ENCODE measurements at places on chromosomes 13 and 19.
A peak's percentile ranks its signal among the peaks of the same experiment; 100 is the strongest.

DNA sequence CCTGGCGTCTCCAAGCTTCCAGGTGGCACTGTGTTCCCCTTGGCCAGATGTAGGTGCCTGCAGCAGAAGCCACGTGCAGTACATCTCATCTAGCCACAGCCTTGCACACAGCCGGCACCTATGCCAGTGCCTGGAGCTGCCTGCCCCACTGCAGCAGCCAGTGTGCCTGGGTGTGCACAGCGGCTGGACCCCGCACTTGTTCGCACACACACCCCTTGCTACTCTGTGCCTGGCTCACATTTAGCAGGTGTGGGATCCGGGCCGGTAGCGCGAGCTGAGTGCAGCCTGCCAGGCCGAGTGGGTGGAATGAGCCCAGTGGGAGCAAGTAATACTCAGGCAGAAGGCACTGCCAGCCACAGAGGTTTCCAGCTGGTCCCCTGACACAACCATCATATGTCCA, 26.9 kb upstream of the RBM26 start:
- DNase-seq, result peak; percentile 52

DNA sequence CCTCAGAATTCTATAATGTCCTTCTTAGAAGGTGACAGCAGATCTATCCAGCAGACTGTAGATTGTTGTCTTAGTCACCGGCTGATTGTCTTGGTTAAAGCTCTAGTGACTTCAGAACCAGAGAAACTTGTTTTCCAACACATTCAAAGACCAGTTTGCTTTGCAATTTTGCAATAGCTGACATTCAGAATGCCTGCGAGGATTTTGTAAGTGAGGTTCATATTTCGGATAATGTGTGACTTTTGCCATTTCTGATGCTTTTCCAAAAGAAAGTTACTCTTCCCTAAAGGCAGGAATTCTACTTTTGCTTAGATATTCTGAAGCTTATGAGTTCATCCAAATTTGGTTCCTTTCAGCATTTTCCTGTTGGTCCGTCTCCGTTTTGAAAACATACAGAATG, 13.2 kb downstream of the SPINT2 start:
- DNase-seq, result no peak

DNA sequence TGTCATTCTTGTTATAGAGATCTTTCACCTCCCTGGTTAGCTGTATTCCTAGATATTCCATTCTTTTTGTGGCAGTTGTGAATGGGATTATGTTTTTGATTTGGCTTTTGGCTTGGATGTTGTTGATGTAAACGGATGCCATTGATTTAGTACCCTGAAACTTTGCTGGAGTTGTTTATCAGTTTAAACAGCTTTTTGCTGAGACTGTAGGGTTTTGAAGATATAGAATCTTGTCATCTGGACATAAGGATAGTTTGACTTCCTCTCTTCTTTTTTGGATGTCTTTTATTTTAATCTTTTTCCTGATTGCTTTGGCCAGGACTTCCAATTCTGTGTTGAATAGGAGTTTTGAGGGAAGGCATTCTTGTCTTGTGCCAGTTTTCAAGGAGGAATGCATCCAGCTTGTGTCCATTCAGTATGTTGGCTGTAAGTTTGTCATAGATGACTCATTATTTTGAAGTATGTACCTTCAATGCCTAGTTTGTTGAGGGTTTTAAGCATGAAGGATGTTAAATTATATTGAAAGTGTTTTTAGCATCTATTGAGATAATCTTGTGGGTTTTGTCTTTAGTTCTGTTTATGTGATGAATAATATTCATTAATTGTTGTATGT, 16.8 kb downstream of the ZNF431 start:
- DNase-seq, result no peak

GRCh38 chr13:57820924-57821323, 189.4 kb downstream of the PCDH17 start:
- no peak for DNase-seq

DNA sequence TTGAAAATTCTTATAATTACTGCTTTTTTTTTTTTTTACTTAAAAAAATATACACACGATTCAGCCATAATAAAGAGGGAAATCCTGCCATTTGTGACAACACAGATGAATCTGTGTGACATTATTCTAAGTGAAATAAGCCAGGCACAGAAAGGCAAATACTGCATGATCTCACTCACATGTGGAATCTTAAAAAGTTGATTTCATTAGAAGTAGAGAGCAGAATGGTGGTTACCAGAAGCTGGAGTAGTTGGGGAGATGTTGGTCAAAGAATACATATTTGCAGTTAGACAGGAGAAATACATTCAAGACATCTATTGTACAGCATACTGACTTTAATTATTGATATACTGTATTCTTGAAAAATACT, 116.2 kb downstream of the KLF12 start:
- DNase-seq, result no peak

DNA sequence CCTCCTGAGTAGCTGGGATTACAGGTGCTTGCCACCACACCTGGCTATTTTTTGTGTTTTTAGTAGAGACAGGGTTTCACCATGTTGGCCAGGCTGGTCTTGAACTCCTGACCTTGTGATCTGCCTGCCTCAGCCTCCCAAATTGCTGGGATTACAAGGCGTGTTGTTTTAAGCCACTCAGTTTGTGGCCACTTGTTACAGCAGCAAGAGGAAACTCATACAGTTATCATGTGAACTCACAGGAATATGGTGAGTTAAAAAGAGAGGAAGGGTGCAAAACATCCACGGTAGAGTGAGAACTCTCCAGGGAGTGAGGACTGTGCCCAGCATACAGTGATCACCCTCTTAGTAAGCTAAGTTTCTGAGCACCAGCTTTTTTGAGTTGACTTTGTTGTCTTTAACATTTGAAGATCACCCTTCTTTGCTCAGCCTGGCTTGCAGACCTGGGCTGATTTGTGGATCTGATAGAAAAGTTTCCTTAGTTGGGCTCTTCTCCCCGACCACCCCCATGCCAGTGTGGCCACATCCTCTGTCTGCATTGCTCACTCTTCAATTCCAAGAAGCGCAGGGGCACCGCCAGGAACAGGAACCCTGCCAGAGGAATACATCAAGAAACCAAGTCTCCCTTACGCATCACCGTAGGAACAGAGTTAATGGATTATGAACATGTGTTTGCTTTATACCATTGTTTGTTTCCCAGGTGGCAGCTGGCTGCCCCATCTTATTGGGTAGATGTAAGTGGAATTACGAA, 16.0 kb downstream of the ALOX5AP start:
- no peak for DNase-seq

DNA sequence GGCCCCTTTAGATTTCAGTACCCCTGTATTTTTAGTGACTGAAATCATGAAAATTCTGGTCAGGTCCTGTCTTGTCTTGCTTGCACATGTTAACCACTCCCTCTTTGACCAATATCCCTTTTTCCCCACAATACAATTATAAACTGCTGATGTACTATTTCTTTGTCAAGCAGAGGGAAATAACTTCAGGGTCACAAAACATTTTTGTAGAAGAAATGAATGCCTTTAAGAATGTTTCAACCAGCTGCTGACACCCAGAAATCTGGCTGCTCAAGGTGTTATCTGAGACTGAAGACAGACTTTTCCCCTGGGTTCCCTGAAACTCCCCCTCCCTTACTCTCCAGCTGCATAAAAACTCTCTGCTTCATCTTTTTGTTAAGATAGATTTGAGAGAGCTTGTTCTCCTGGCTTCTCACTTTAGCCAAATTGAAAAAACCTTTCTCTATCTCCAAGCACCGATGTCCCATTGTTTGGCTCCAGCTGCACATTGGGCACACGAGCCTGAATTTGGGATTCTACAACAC, 18.4 kb upstream of the ACOD1 start:
- no peak for DNase-seq

DNA sequence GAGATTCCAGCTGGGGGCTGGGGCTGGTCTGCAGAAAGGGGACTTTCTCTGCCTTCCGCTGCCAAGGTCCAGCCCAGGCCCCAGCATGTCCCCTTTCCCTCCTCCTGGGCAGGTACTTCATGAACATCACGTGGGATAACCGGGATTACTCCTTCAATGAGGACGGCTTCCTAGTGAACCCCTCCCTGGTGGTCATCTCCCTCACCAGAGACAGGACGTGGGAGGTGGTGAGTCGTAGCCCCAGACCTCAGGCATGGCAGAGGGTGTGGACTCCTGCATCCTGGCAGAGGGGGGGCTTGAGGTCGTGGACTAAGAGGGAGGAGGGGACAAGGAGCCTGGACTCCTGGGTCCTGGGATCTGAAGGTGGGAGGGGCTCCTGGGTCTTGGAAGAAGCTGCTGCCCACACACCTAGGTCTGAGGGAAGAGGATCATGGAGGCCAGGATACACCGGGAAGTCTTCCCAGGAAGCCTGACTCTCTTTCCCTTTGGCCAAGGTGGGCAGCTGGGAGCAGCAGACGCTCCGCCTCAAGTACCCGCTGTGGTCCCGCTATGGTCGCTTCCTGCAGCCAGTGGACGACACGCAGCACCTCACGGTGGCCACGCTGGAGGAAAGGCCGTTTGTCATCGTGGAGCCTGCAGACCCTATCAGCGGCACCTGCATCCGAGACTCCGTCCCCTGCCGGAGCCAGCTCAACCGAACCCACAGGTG, 20.6 kb downstream of the GRIN2D start:
- no peak for DNase-seq

DNA sequence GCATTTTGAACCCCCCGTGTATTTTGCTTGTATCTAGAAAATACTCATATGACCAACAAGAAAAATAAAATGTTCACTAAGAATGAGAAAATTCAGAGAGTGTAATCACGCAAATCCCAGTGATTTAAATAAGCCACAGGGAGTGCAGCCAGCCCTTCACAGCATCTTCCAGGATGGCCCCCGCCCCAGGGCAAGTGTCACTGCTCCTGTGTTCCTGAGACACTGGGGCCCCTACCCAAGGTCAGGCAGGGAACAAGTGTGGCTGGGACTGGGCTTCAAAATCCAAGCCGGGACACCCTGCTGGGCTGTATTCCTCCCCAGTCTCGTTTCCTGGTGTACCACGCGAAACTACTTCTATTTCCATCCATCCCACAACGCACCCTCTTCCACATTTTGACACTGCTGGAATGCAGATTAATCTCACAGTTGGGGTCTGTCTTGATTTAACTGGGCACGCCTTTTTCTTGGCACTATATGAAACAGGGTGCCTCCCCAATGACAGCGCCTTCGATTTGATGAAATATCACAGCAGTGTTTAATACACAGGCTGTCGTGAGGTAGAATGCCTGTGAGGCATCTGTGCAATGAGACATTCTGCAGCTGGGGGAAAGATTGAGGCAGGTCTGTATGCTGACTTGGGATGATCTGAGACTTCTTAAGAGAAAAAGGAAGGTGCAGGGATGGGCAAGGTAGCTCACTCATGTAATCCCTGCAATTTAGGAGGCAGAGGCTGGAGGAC, 18.3 kb upstream of the CCNP start:
- no peak for DNase-seq

- DNase-seq, result no peak
Measured at GRCh38 chr19:35310331-35310730, 18.4 kb downstream of the MAG start.

GRCh38 chr19:45667620-45668341, at the start of gene GIPR:
TSS of gene GIPR (plus strand) at chr19:45668221. CDS start at chr19:45669521, 1,300 bp downstream.
- no peak for DNase-seq

DNA sequence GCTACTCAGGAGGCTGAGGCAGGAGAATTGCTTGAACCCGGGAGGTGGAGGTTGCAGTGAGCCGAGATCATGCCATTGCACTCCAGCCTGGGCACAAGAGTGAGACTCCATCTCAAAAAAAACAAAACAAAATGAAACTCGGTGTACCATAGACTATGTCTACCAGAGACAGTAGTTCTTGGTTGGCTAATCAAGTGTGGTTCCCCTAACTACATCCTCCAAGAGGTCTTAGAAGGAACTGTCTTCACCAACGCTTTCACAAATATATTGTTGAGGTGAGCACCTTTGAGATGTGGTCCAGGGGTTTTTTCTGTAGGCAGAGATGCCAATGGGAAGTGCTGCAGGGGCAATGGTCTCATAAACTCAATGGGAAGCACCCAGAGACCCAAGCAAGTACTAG, 48.0 kb downstream of the RFC3 start:
- DNase-seq, result no peak

DNA sequence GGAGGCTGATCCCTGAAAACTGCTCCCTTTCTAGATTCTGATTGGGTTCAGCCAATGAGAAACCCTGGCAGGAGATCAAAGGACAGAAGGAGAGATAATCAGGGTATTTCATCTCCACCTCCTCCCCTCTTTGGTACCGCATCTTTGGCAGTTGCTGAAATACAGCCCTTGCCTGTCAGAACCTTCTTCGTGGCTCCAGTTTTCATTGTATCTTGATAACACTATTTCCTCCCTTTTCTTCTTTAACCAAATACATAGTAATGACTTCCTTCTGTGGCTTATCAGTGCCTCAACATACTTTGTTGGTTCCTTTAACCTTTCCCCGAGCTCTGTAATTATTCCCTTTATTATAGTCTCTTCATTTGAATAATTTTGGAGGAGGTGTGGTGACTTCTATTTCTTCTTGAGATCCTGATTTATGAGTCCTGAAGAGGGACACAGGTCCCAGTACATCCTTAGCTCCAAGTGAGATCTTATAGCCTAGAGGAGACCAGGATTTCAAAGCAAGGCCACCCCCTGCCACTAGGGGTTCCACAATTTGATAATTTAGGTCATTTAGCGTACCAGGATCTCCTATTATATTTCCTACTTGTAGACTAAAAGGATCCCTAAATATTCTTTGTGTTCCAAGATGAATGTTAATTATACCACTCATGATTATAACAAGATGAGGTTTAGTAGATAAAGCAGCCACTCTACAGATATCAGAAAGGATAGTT, 98.0 kb downstream of the EDNRB start:
- no peak for DNase-seq

- peak; percentile 80 for DNase-seq
Measured at GRCh38 chr19:13033819-13034611, 38.7 kb downstream of the NFIX start.

DNA sequence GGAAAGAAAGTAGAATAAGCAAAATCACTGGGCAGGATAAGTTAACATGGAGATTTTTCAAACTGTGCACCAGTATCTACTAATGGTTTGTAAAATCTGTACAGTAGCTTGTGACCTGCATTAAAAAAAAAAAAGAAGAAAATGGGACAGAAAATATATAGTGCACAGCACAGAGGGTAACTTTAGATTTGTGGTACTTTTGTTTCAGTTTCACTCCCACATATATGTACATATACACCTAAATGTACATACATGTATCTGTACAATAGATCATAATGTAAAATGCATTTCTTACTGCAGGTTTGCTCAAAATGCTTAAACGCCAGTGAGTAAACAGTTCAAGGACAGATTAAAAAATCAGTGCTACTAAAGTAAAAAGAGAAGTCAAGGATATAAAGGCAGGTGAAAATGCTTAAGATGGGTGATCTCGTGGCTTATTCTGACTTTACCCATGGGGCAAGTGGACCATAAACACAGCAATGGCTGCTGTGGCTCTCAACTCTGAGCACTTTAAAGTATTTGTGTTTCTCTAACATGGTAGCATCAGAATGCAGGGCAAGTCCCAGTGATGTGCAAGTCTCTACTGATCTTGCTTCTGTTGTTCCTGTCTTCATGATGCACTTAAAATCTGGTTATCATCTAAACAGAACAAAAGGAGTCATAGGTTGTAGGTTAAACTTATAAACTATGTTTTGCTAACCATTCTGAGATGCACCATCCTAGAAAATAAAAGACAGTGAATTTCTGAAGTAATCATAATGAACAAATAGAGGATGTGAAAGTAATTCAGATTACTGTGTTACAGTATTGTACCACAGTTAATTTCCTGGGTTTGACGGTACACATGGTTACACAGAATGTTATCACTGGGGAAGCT, 112.3 kb downstream of the MIPEP start:
- no peak for DNase-seq

GRCh38 chr13:94556041-94556440, 39.9 kb downstream of the TGDS start:
- DNase-seq, result no peak
